Progenitor cell of endocrine pancreas (in vitro differentiated cells): ENCODE measurements at places on chromosomes 13 and 19. TPM values are rescaled to one million over a fixed set of nuclear protein-coding genes. Genes with fewer than 3 reads are reported as not detected.

Gene SHC2
- total RNA-seq: 159 TPM in 2 replicates

Gene ZNF415
- total RNA-seq: 13.6 and 18.1 TPM in 2 replicates

Gene GSX1
- total RNA-seq: not detected in 2 replicates

Gene CD209
- total RNA-seq: not detected in 2 replicates

Gene OLFM2
- 55.0 and 57.9 TPM in 2 replicates for total RNA-seq

Gene NUDT19
- total RNA-seq: 11.8 and 13.2 TPM in 2 replicates

Gene C5AR1
- 2.4 and 2.9 TPM in 2 replicates for total RNA-seq

Gene THSD8
- 16.5 and 22.7 TPM in 2 replicates for total RNA-seq

Gene NANOS3
- 9.5 and 10.5 TPM in 2 replicates for total RNA-seq

Gene LILRB4
- not detected in 2 replicates for total RNA-seq

Gene GFY
- total RNA-seq: not detected in 2 replicates

Gene HPN
- total RNA-seq: 70.5 and 71.5 TPM in 2 replicates

Gene PRKACA
- total RNA-seq: 87.4 and 92.1 TPM in 2 replicates

Gene SMG9
- 74.9 and 78.9 TPM in 2 replicates for total RNA-seq

Gene ADGRE1
- total RNA-seq: not detected in 2 replicates

Gene TMEM238
- total RNA-seq: 5.0 and 5.6 TPM in 2 replicates

Gene ZNF229
- total RNA-seq: 18.3 and 18.4 TPM in 2 replicates

Gene B3GNT8
- total RNA-seq: 4.4 and 4.6 TPM in 2 replicates

Gene TUBA3C
- total RNA-seq: not detected in 2 replicates

Gene POLR2I
- total RNA-seq: 84.8 and 85.8 TPM in 2 replicates

Gene CGB8
- total RNA-seq: not detected in 2 replicates

Gene ZNF223
- total RNA-seq: 14.2 and 14.4 TPM in 2 replicates

Gene SMAD9
- total RNA-seq: 10.5 and 11.1 TPM in 2 replicates

Gene CBY2
- not detected in 2 replicates for total RNA-seq

Gene ZNF534
- 0.22 and 0.49 TPM in 2 replicates for total RNA-seq

Gene CD33
- not detected in 2 replicates for total RNA-seq

Gene PVR
- total RNA-seq: 61.2 and 64.3 TPM in 2 replicates

Gene ZNF793
- total RNA-seq: 24.8 and 30.9 TPM in 2 replicates

Gene ZNF443
- total RNA-seq: 13.8 and 14.2 TPM in 2 replicates

Gene PEX11G
- total RNA-seq: 5.5 and 6.1 TPM in 2 replicates

Gene PRR19
- 3.2 and 3.4 TPM in 2 replicates for total RNA-seq

Gene ZNF296
- total RNA-seq: 1.1 and 1.3 TPM in 2 replicates

Gene FFAR1
- 0.33 and 0.74 TPM in 2 replicates for total RNA-seq

Gene SMIM44
- not detected in 2 replicates for total RNA-seq

Gene FXYD3
- 14.2 and 17.3 TPM in 2 replicates for total RNA-seq
